Neural progenitor cell (in vitro differentiated cells): ENCODE measurements at places on chromosomes 1 and 21.
A peak's percentile ranks its signal among the peaks of the same experiment; 100 is the strongest.

GRCh38 chr1:194618101-194618500 lies 1431.7 kb upstream of the B3GALT2 start:
- no peak for DNase-seq

DNA sequence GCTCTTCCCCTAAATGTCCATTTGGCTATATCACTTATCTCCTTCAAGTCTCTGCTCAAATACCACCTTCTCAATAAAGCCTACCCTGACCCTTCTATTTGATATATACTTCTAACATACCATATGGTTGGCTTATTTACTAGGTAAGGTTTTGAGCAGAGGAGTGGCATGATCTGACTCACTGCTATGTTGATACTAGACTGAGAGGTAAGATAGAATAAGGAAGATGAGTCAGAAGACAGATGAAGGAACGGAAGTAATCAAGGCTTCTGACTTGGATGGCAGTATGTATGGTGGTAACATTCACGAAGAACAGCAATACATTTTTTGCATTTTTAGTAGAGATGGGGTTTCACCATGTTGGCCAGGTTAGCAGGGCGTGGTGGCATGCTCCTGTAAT lies 4.8 kb upstream of the HRNR start:
- DNase-seq: no peak

GRCh38 chr1:55172272-55172671 lies 42.9 kb downstream of the USP24 start:
- no peak for DNase-seq

DNA sequence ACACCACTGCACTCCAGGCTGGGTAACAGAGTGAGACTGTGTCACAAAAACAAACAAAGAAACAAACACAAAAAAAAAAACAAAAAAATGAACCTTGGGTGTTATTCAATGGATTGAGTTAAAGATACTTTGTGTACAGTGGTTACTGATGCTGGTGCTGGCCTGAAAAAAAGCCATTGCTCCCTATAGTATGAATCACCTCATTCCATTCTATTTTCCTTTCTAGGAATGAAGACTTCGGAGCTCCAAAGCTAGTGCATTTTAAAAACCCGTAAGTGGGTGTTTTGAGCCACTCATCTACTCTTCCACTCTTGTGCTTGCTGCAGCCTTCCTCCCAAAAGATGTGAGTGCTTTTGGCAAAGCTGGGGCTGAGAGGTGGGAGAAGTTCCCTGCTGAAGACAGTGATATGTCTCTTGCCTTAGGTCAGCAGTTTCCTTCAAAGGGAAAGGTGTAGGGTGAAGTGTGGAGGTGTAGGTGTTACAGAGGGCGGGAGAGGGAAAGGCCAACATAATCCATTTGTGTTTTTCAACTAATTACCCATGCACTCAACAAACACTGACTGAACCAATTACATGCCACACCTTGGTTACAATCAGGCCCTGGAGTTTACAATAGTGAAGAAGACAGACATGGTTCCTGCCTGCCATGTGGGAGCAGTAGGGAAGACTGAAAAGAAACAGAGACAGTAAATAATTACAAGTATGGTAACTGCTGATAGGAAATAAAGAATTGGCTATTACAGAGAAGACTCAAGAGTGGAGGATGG lies 55.0 kb upstream of the SERBP1 start:
- DNase-seq: no peak

DNA sequence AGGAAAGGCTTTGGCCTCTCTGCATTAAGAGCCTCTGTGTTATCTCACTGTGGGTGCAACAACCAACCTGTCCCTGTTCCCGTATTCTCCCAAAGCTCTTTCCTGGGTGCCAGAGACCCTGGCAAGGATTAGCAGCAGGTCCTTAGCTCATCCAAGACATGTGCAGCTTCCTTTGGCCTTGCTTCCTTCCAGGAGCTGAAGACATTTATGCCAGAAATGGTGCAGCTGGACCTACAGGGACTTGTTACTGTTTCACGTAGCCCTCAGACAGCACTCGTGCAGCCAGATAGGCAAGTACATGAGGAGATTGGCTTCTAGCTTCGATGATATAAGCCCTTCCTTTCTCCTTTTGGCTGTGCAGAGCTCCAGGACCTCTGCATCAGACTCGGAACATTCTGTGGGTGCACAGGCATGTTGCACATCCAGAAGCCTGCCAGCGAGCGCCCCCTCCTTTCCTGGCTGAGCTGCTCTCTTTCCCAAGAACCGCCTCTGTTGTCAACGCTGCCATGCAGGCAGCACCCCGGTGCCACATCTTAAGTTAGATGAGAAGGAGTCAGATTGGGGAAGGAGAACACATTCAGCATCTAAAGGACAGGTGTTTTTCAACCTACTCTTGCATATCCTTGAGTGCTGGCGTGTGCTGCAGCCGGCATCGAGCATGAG lies 284.5 kb upstream of the PLXNA2 start:
- no peak for DNase-seq

DNA sequence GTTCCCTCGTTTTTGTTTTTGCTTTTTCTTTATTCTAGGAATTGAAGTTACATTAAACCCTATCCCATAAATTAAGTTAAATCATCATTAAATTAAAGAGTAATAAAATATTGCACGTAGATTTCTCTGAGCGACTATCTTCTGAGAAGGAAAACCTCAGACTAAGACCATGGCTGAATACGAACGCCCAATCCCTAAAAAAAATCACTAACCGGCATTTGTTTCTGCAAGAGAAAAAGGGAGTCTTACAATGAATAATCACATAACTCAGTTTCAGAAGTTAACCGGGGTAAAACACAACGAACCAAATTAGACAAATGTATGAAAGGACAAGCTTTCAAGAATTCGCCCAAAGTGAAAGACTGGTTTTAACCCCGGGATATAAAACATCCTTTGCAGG lies 1.3 kb downstream of the PIK3R3 start:
- no peak for DNase-seq

GRCh38 chr1:81453367-81453703 lies 347.4 kb upstream of the ADGRL2 start:
- no peak for DNase-seq

- no peak for DNase-seq
Measured at GRCh38 chr1:93615582-93616150, 66.0 kb downstream of the BCAR3 start.

DNA sequence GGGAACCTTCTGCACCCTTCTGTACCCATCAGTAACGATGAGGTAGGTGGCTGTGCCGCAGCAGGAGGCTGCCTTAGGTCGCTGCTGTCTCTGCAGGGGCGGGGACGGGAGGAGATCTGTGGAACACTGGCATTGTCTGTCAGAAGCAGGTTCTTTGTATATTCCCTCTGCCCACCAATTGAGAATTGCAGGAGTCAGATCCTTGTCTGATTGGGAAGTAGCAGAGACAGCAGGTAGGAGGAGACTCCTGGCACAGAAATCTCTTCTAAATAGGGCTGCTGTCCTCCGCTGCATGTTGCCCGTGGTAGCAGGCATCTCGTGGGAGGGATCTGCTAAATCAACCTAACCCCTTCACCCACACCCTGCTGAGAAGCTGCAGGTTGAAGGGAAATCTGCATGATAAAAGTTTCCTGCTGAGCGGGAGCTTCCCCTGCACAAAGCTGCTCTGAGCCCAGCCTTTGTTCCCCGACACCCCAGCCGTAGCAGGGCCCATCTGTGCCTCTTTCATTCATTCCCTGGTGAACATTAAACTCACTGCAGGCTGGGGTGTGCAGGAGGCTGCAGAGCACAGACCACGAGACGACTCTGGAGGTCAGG lies 15.9 kb downstream of the SARS1 start:
- DNase-seq: peak; percentile 97

GRCh38 chr21:29219165-29219770 lies 79.5 kb upstream of the BACH1 start:
- DNase-seq: no peak

DNA sequence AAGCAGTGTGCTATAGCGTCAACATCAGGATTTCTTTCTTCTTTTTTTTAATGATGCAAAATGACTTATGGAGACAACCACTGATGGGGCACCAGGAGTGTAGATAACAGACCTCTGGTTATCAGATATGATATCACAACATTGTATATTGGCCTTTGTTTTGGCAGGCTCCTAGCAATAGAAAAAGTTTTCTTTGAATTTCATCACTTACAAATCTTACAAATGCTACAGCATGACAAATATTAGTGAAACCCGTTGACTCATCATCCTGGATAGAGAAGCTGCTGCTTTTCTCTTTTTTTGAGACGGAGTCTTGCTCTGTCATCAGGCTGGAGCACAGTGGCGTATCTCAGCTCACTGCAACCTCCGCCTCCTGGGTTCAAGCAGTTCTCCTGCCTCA lies 92.9 kb downstream of the LTN1 start:
- DNase-seq: no peak

DNA sequence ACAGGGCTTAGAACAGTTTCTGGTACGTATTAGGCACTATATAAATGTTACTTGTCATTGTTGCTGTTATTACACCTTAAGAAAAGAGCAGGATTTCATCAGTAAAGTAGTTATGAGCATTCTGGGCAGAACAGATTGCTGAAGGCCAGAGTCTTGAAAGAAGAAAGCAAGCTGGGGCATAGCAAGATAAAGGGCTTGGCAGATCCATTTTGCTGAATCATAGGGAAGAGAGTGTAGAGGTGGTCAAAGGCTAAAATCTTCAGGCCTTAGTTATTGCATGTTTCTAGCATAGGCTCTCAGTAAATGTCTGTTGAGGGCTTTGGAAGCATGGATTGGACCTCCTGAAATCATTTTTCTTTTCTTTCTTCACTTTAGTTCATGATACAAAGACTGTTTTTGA lies 67.5 kb downstream of the PLA2G4A start:
- no peak for DNase-seq

DNA sequence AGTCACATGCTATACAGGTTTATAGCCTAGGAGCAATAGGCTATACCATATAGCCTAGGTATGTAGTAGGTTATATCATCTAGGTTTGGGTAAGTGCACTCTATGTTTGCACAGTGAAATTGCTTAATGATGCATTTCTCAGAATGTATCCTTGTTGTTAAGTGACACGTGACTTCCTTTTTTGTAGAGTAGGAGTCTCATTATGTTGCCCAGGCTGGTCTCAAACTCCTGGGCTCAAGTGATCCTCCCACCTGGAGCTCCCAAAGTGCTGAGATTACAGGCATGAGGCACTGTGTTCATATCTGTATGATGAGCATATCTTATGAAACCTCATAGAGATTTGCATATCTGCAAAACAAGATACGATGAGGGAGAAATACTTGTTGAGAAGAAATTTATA lies 13.8 kb upstream of the ABCB10 start:
- DNase-seq: no peak
